ENCODE measurements at places on chromosomes 4 and X.

GRCh38 chr4:5143306-5143861, 92.1 kb downstream of the STK32B start:
- DNase-seq: no peak

DNA sequence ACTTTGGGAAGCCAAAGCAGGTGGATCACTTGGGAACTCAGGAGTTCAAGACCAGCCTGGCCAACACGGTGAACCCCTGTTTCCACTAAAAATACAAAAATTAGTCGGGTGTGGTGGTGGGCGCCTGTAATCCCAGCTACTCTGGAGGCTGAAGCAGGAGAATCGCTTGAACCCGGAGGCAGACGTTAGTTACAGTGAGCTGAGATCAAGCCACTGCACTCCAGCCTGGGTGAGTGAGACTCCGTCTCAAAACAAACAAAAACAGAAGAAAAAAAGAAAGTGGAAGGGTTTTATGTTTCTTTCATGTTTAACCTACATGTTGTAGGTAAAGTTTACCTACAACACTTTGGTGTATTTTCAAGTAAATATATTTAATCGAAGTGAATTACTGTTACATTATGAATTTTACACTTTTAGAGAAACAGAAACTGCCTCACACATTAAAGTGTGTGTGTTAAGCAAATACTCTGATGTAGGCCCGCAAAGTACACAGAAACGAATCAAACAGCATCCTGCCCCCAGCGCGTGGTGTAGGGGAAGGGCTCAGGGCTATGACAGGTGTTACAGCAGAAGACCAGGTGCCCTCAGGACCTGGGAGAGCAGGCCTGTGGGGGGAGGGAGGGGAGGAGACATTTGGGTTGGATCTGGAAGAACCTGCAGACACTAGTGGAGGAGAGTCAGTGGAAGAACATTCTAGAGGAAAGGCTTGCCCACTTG, 39.0 kb downstream of the PTTG2 start:
- no peak for DNase-seq

- no peak for DNase-seq
Measured at GRCh38 chr4:143597276-143597675, 83.8 kb downstream of the SMARCA5 start.

- DNase-seq: no peak
Measured at GRCh38 chr4:109375778-109376414, 57.7 kb upstream of the SEC24B start.

DNA sequence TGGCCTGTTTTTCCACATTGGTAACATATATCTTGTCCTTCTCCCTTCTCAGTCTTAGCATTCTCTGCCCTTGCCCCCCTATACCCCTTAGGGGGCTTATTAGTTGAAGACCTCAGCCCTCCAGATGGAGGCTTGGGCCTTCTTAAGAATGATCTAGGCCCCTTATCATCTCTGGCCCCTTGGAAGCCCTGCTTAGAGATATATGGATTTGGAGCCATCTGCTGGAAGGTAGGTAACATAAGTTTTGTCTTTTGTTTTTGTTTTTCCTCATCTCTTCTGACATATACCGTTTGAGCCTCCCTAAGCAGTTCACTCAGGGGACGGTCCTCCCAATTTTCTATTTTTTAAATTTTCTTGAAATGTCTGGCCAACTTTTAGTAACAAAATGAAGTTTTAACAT, 48.3 kb upstream of the NAP1L2 start:
- DNase-seq: no peak
